ENCODE measurements at places on chromosomes 1 and 21.

GRCh38 chr1:63022319-63022718 lies 238.4 kb downstream of the ATG4C start:
- DNase-seq = no peak

GRCh38 chr1:22529901-22530621 lies 33.2 kb upstream of the EPHA8 start:
- no peak for DNase-seq

GRCh38 chr1:108601708-108602410 lies 42.0 kb downstream of the EEIG2 start:
- no peak for DNase-seq

DNA sequence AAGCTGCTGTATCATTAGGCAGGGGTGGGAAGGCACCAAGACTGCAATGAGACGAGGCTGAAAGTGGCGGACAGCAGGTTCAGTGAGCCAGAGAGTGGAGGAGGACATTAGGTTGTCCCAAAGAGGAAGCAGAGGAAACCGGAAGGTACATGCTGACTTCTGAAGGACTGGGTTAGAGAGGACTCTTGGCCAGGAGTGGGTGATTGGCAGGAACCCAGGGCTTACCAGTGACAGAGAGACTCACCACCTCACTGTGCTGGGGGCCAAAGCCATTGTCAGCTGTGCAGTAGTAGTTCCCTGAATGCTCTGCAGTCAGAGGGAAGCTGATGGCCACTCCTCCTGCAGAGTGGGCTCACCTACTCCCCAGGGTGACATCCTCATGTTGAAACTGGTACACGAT lies 41.9 kb upstream of the FCRL4 start:
- no peak for DNase-seq

GRCh38 chr1:3522564-3523265 lies 68.2 kb downstream of the ARHGEF16 start:
- no peak for DNase-seq

DNA sequence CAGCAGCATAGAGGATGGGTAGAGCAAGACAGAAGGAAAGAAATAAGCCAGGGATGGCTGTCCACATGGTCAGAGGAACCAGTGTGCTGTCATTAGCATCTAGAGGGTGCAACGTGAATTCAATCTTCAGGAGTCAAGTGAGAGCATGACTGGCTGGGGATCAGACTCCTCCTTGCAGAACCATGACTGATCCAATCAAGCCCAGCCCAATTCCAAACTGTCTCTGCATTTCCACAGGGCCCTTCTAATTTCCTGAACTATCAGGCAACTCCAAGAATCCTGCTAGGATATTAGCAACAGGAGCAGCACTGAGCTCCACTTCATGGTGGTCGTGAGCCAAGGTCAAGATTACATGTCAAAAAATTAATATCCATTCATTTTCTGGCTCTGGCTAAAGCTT lies 166.8 kb upstream of the CAMK1G start:
- DNase-seq = no peak

GRCh38 chr1:170749549-170749948 lies 85.6 kb downstream of the PRRX1 start:
- DNase-seq = no peak

DNA sequence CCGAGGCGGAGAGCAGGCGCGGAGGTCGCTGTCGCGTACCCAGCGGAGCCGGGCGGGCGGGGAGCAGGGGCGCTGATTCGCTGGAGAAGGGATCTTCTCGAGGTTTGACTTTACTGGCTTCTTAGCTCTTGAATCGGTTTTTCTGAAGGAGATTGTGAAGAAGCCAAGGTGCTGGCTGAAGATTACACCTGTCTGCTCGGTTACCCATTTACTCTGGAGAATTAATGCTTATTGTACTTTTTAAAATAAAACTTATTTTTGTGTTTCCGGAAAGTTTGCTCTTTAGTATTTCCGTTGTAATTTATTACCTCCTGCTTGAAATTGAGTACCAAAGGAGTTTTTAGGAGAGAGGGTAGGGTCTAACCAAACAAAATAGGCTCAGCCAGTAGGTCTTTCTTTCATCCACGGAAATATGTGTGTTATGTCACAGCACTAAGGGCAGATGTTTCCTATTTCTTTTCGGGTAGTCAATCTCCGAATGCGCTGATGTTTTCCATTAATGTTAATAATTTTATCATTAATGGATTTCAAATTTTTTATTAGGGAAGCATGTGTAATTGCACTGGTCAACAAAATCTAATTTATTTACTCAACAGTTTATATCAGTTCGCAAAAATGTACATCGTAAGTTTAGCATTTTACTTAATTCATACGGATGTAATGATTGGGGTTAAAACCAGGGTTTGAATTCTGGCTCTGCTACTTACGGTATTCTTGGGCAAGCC lies 510 bp upstream of the GNG5 start:
- DNase-seq = no peak

GRCh38 chr1:215794156-215794555 lies 227.1 kb downstream of the KCTD3 start:
- DNase-seq = no peak

GRCh38 chr1:17742583-17742982 lies 12.6 kb upstream of the ACTL8 start:
- DNase-seq = no peak

DNA sequence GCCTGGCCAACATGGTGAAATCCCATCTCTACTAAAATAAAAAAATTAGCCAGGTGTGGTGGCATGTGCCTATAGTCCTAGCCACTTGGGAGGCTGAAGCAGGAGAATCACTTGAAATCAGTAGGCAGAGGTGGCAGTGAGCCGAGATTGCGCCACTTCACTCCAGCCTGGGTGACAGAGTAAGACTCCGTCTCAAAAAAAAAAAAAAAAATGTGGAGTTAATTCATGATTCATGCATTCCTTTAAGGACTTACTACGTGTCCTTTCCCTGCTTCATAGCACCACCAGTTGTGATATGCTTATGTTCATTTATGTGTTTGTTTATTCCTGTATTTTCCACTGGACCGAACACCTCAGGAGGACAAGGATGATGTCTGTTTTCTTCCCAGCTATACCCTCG lies 12.7 kb upstream of the PRELP start:
- DNase-seq = no peak
